ENCODE measurements at places on chromosomes 7 and 10.

- peak; percentile 54 for DNase-seq
These were observed 44.3 kb downstream of the MACC1 start for GRCh38 chr7:20172736-20173334.

DNA sequence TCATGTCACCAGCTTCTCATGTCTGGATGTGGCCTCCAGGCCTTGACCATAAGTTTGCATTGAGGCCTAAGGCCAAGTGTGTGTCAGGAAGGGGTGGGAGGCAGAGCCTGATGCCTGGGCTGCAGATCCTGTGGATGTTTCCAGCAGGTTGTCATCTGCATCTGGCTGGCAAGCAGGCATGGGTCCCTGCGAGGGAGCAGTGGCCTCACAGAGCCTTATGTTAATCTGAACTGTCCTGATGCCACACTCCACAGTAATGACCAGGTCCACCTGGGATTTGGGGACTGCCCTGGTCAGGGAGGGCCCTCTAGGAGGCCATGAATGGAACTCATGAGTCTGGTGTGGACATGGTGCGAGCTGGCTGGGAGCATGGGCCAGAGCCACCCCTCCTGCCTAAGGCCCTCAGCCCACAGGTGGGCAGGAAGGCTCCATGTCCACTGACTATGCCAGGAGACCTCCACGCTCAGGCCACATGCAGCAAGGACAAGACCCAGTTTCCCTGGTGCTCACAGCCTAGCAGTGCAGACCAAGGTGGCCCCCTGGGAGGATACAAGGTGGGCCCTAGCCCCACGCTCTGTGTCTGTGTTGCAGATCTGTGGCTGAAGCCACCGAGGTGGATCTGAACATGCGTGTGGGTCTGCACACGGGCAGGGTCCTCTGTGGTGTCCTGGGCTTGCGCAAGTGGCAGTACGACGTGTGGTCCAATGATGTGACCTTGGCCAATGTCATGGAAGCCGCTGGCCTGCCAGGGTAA, 83.1 kb downstream of the ADCY1 start:
- no peak for DNase-seq

- no peak for DNase-seq
These were observed 15.7 kb downstream of the JCAD start for GRCh38 chr10:30043476-30044270.

GRCh38 chr7:156950381-156950858, 908 bp downstream of the NOM1 start:
- peak; percentile 26 for DNase-seq

- DNase-seq: no peak
These were observed 74.4 kb downstream of the RAB11FIP2 start for GRCh38 chr10:117972168-117972837.

GRCh38 chr7:113394856-113395255, 276.5 kb upstream of the SMIM30 start:
- no peak for DNase-seq

GRCh38 chr7:132996581-132997242, 85.2 kb downstream of the CHCHD3 start:
- no peak for DNase-seq

DNA sequence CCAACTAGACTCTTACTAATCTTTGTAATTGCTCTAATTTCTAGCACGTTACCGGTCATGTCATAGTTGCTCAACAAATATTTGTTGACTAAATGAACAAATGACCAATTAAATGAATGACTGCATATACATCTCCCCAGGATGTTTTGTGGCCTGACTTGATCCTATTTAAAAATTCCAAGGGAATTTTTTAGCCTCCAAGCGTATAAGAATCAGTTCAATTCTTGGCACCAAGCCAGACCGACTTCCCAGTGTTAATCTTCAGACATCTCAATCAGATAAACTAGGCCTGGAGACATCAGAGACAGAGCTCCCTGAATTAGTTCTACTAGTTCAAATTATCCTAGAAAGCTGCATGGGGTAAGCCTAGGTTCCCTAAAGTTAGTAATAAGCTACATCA, 96.0 kb downstream of the GSAP start:
- DNase-seq: no peak

GRCh38 chr10:13672548-13672947, 85.8 kb downstream of the PRPF18 start:
- DNase-seq: no peak

- DNase-seq: no peak
These were observed 38.2 kb downstream of the DLG5 start for GRCh38 chr10:77888356-77888703.

- DNase-seq: no peak
These were observed 80.1 kb downstream of the SH2D4B start for GRCh38 chr10:80617807-80618206.

DNA sequence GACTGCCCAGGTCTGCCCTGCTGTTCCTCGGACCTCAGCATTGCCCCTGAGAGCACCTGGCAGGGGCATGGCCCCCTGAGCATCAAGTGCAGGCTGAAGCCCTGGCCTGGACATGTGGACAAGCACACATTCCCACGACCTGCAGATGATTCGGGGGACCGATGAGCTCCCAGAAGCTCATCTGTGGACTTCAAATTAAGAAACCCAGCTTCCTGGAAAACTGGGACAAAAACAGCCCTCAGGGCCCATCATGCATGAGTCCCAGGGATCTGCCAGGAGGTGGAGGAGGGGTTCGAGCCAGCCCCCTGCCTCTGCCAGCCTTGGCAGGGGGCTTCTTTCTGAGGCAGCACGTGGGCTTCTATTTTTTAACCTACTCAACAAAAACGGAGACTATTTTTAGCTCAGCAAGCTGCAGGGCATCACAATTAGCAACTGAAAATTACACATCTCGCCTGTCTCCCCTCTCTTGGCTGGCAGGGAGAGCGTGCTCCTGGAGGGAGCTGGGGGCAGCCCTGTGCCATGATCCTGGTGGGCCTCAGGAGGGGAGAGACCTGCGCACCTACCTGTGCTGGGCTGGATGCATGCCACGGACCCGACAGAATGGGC, 51.8 kb downstream of the RASGEF1A start:
- no peak for DNase-seq

- peak; percentile 14 for DNase-seq
These were observed 18.9 kb downstream of the SGMS1 start for GRCh38 chr10:50604809-50605208.

DNA sequence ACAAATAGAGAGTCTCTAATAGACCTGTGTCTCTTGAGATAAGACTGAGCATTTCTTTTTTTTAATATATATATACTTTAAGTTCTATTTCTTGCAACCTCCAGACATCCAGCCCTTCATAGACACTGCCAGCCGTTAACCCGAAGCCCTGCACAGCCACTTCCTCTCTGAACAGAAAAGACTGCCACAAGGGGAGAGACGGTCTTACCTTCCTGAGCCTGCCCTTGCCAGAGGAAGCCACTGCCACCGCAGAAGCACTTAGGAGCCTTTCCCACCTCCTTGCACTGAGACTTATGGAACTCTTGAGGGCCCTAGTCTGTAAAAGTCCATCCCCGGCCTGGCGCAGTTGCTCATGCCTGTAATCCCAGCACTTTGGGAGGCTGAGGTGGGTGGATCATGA, 31.8 kb upstream of the PRSS1 start:
- no peak for DNase-seq
